Omental fat pad (tissue), 4 donors: ENCODE measurements at places on chromosomes 13 and 19.

- DNase-seq: no peak
Measured at GRCh38 chr13:26037302-26037701, 14.5 kb downstream of the SHISA2 start.

GRCh38 chr19:7691497-7691896, 10.4 kb downstream of the FCER2 start:
- DNase-seq: no peak

DNA sequence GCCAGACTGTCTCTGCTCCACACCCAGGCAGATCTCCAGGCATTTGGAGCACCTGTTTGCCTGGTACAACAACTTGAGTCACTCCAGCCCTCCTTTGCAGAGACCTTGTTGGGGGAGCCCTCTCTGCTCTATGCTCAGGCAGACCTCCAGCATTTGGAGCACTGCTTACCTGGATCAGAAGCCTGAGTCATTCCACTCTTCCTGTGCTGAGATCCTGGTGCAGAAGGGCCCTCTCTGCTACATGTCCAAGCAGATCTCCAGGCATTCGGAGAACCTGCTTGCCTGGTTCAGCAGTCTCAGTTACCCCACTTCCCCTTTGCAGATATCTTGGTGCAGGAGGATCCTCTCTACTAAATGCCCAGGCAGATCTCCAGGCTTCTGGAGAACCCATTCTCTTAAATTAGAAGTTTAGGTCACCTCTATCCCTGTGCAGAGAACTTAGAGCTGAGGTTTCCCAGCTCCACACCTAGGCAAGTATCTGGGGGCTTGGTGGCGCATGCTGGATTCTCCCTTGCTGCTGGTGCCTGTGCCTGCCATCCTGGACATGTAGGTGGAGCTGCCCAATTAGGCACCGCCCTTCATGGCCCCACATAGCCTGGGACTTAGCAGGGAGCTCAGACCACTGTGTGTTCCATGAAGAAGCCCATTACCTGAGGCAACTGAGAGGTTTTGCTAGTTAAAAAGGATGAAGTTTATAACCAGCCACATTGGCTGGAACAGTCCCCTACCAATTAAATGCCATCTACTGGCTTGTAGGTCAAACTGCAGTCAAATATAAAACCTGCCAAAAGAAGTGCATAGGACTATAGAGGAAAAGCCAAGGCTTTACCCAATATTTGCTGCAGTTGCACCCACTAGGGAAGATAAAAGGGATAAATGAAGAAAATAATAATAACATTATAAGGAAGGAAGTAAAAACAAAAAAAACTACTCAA, 97.6 kb upstream of the SLITRK6 start:
- no peak for DNase-seq

DNA sequence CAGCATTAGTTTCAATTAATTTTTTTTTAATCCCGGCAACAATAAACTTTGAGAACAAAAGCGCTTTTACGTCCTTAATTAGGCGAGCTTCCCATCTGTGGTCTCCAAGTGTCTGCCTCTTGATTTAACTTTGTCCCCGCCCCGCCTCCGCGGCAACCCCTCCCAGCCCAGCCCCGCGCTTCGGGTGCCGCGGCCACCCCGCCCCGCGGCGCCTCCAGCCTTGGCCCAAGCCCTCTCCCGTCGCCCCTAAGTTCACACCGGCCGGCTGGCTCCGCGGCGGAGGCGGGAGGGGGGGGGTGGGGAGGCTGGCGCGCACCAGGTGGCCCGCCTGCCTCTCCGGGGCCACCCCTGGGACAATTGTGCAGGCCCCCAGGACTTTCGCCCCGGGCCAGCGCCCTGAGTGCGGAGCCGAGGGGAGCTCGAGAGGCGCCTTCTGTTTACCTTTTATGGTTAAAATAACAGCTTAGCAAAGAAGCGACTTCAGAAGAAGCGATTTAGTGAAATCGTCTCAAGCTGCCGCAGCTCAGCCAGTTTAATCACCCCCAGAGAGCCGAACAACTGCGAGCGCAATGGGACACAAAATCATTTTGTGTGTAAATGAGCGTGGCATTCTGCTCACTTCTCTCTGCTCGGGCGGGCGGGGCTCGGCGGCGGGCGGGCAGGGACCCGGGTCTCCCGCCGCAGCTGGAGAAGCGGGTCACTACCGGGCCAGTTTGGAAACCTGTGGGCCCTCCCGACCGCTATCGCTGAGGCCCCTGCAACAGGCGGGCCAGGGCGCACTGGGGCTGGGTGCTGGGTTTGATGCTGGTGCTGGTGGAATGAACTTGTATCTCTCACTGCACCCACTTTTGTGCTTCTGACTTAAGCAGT, 1.4 kb downstream of the KCTD15 start:
- DNase-seq: no peak

DNA sequence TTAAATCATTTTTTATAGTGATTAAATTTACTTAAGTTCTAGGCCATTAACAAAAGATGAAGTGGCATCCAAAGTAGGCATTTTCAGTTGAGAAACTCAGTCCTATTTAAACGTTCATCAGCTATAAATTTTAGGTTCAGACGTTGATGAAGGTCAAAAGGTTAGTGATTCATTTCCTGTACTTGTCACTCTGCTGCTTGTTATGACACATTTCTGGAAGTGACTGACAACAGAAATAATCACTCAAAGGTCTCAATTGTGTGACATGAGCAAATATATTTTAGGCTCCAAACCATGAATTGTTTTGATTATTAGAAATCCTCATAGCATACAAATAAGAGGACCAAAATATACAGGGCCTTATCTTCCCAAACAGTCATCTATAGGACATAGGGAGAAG, 10.3 kb upstream of the EDNRB start:
- no peak for DNase-seq

GRCh38 chr13:105462098-105462497, 1073.4 kb downstream of the EFNB2 start:
- no peak for DNase-seq

- DNase-seq: no peak
Measured at GRCh38 chr19:1356508-1356865, 27.2 kb upstream of the NDUFS7 start.

DNA sequence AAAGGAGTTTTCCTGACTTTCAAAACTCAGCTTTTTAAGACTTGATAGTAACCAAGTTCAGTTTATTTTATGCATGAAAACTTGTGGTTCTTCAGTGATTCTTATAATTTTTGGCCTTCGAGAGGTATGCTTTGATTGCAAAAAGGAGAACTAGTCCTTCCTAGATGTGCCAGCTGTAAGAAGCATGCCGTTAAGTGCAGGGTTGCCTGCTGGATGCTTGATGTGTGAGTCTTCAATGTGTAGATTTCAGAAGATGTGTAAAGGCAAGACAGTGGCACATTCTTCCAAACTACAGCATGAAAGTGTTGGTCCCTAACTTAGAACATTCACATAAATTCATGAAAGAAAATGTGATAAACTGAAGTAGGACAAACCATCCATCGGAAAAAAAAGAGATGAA, 532.5 kb downstream of the DCT start:
- no peak for DNase-seq

DNA sequence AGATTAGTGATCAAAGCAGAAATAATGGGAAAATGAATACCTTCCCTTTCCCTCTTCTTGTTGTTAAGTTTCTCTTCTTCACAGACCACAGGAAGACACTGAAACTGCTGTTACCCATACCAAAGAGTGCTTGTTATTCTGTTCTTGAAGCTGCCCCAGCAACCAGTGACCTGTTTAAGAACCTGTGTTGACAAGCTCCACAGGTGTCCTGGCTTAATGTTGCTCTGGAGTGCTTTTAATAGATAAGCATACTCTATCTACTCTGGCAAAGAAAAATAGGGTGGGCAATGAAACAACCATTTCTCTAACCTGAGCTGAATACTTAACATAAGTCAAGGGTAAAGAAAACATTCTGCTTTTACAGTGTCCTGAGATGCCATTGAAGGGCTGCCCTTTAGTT, 506.7 kb upstream of the GPC6 start:
- DNase-seq: no peak

GRCh38 chr13:32045982-32046785, 14.6 kb downstream of the FRY start:
- DNase-seq: no peak

DNA sequence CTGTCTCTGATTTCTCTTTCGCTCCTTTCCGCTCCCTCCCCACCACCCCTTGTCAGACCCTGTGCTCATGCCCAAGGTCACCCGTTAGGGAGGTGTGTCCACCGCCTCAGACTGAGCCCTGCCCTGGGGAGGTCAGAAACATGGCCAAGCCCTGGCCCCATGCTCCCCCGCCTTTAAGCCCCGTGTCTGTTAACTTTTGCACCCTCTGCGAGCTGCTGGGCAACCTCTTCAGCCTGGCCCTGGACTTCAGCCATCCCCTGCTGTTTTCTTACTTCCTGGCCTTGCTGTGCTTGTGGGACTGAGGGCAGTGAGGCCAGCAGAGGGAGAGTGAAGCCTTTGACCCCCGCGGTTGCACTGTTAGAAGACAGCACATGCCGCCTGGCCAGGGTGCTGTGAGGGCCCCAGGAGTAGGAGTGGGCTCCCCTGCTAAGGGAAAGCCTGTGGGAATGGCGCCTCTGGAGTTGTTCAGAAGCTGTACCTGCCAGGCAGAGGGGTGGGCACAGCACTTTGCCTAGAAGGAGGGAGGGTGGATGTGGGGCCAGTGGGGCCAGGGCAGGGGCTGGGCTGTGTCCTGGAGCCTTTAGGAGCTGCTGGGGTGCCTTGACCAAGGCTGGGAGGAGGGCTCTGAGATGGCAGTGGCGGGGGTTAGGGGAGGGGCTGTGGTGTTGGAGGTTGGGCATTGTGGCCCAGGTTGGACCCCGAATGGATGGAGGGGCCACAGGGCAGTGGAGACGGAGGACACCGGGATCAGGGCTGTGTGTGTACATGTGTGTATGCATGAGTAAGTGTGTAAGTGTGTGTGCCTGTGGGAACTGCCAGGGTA, 7.9 kb downstream of the UPF1 start:
- no peak for DNase-seq

DNA sequence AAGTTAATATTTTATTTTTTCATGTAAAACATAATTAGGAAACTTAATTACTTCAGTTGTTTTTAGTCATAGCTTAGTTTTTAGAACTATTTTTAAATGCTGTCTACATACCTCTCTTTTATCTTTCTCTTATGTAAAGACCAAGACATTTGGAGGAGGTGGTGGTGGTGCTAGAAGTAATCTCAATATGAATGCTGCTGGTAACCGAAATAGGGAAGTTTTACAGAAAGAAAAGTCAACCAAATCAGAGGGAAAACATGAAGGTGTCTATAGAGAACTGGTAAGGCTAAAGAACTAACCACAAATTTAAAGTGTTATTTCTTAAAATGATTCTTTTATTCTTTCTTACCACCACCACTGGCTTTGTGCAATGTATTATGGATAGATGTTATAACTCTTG, 97.3 kb downstream of the TDRD3 start:
- no peak for DNase-seq

GRCh38 chr19:40523322-40524047, 53.2 kb upstream of the SHKBP1 start:
- DNase-seq: no peak

GRCh38 chr19:40154121-40154680, 37.0 kb upstream of the MAP3K10 start:
- DNase-seq: no peak

- DNase-seq: peak; percentile 14
Measured at GRCh38 chr13:113930671-113931637, 42.9 kb downstream of the C13orf46 start.

GRCh38 chr19:46634045-46634655, 1.9 kb downstream of the GNG8 start:
- no peak for DNase-seq

DNA sequence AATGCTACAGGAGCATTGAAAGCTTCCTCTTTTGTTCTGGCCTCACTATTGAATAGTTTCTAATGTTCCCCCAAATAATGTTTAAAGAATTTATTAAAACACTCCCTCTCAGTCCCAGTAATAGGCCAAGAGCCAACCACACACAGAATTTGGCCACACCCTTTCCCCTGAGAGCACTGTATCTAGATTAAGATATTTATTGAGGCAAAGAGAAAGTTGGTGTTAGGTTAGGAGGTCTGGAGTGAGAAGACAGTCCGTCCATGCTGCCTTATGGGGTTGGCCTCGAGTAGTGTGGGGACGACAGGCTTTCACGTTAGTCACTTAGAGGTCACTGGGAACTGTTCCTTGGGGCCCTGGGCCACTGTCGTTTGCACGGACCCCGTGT, 122.9 kb upstream of the RNF113B start:
- DNase-seq: no peak

GRCh38 chr19:55145232-55145631, 3.8 kb downstream of the TNNT1 start:
- DNase-seq: no peak

DNA sequence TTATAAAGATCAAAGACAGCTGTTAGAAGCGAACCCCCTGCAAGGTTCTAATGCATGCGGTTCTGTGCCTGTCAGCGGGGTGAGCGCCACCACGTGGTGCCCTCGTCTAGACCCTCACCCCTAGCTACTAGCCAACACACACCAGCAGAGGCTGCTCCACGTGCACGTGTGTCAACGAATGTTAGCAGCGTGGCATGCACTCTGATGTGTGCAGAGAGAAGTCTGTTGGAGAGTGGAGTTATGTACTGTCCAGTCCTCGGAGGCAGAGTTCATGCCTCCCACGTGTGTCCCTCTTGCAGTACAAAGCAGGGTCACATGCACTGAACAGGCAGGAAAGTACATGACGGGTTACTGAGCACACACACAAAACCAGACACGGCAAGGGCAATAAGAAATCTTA, 75.0 kb upstream of the SLC15A1 start:
- no peak for DNase-seq

GRCh38 chr13:106246242-106246641, 289.2 kb downstream of the EFNB2 start:
- DNase-seq: no peak

DNA sequence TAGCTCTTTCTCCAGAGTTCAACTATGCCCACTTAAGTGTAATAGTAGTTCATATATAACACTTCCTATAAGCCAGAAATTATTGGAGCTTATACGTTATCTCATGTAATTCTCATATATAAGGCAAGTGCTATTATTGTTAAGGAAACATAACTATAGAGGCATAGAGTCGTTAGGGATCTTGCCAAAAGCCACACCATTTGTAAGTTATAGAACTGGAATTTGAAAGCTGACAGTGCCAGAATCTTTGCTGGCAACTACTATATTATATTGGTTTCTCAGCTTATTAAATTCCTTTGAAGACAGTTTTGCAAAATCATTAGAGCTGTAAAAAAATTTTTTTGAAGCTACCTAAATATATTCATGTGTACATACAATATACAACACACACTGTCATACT, 51.0 kb upstream of the MBNL2 start:
- DNase-seq: no peak

- DNase-seq: no peak
Measured at GRCh38 chr19:6378041-6378440, 2.3 kb upstream of the PSPN start.

DNA sequence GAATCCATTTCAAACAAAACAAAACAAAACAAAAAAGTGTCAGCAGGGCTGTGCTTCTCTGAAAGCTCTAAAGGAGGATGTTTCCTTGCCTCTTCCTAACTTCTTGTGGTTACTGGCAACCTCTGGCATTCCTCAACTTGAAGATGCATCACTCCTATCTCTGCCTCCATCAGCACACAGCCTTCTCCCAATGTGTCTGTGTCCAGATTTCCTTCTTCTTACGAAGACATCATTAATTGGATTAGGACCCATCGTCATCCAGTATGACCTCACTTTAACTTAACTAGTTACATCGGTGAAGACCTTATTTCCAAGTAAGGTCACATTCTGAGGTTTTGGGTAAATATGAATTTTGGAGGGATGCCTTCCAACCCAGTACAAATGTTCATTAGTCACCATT, 33.8 kb upstream of the GTF2F2 start:
- no peak for DNase-seq
